ENCODE measurements at places on chromosomes 5 and 9. TPM values are rescaled to one million over a fixed set of nuclear protein-coding genes. Genes with fewer than 3 reads are reported as not detected.

Gene PRDM9
- total RNA-seq, result not detected

Gene ARSI
- not detected for total RNA-seq

Gene CAMK2A
- total RNA-seq, result not detected

Gene HINT2
- total RNA-seq, result 50.5 TPM

Gene CCDC192
- not detected for total RNA-seq
